ENCODE measurements at places on chromosomes 6 and 20.

GRCh38 chr20:5146871-5147592, 20.2 kb downstream of the CDS2 start:
- no peak for DNase-seq

GRCh38 chr20:20894753-20895152, 182.3 kb upstream of the RALGAPA2 start:
- no peak for DNase-seq

DNA sequence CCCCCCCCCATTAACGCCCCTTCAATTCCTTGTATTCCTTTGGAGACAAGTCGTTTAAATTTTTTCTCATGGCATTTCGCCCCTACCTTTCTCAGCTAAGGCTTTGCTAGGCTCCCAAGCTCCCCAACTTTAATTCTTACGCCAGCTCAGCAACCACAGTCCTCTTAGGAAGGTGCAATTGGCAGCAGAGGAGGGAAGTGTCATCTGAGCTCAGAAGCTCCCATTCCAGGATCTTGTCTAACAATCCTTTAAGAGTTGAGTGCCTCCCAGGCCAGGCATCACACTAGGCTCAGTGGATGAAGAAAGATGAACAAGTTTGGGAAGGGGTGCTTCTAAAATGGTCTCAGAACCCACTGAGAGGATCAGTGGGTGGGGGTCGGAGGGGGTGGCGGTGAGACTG, 131.2 kb upstream of the AKAP12 start:
- DNase-seq = no peak

DNA sequence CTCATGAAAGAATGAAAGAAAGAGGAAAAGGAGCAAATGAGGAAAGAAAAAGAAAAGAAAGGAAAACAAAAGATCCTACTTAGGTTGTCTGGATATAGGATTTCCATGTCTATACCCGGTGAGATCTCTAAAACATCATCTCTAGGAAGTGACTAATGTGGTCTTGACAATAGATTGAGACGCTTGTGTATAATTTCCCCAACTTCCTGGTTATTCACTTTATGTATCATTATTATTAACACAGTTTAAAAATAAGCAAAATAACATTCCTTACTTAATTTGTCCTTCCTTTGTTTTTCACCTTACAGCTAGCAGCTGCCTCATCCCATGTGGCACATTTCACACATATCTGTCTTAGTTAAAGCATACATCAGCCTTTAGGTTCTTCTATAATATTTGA, 27.0 kb downstream of the LAMA4 start:
- no peak for DNase-seq

DNA sequence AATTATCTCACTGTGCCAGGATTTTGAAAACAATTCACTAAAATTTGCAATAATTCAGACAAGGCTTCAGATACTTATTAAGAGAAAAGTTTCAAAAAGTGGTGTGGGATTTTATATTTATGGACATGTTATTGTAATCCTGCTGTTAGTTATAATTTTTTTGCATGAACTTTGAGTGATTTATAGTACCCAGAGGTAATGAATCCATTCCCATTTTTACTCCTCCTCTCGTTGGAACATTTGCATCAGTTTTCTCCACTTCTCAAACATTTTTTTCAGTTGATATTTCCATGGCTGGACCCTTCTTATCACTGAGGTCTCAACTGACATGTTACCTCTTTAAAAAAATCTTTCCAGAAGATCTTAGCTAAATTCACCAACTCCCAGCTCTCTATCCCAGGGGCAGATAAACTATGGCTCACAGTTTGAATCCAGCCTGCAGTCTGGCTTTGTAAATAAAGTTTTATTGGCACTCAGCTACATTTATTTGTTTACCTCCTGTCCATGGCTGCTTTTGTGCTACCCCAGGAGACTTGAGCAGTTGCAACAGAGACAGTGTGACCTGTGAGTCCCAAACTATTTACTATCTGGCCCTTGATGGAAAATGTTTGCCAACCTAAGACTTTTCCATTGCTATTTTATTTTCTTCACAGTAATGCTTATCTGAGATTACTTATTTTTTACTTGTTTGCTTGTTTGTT, 83.4 kb downstream of the TSHZ2 start:
- no peak for DNase-seq

DNA sequence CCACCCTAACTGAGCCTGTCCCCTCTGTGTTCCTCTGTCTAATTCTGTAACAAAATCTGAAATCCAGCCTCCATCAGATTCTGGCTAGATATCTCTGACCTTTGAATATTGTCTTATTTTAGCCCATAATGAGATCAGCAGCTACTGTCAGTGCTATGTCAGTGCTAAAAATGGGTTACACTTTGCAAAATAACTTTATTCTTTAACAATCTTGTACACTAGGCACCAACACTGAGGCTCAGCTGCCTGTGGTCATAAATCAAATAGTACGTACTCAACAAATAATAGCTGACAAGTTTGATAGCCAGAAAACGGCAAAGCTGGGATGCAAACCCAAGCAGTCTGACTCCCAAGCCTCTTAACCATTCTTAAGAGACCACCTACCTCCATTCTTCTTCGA, 22.1 kb downstream of the TTPAL start:
- DNase-seq = no peak

DNA sequence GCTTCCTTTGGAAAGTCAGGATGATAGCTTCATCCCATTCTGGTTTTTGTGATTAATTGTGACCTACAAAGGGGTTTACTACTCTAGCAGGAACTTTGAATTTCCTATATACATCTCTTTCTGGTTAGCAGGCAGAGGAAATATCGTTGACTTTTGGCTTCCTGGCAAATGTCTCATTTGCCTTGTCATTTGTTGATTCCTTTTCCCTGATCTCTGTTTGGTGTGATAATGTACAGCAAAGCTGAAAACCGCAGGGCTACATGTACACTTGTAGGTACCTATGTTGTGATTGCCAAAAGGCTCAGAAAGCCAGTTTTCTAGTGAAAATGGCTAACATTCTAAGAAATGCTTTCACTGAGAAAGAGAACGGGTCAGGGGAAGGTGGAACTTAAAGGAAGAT, 44.3 kb downstream of the TOP1 start:
- no peak for DNase-seq

- DNase-seq = no peak
Measured at GRCh38 chr6:11429577-11429976, 108.0 kb upstream of the TMEM170B start.

GRCh38 chr20:56579301-56579710, 46.3 kb downstream of the FAM209B start:
- DNase-seq = no peak

DNA sequence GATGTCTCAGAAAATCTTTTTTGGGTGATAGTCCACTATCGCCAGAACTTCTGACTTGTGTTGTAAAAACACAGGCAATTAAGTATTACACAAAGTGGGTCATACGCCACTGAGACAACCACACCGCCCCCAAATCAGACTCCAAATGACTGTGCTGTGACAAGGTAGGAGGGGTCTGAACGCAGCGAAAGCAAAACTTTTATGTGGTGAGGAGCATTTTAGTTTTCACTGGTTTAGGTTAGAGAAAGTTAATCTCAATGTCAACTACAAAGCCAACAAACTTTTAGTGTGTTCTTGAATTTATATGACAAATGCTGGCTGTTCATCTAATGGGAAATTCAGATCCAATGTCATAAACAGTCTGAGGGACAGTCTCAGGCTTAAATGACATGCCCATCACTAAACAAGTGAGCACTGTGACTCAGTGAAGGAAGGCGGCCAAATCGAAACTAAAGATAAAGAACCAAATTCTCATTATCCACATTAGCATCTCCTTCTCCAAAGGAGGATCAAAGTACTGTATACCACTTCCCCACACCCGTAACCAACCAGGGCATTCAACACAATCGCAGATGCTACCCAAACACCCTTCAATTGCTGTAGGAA, 186.7 kb downstream of the GJA10 start:
- DNase-seq = no peak

DNA sequence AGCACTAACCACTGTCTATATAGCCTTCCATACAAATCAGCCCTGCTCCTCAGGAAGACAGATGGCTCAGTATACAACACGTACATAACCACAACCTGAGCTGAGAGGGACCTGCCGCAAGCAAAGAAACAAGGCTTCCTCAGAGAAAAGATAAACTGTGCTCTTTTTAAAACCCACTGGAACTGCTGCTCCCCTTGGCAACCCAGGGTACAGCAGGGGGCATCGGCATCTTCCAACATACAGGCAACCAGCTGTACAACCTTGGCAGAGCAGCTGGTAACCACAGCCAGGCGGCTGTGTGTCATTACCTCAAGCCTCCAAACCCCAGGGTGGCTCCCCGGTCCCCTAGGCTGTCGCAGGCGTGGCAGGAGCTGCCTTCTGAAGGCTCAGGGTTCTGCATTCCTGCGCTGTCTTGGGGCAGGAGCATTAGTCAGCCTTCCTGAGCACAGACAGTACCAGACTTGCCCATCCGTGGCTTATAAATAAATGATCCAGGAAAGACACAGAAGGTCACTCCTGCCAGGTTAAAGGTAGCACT, 249.5 kb downstream of the ADGRG6 start:
- no peak for DNase-seq

Data from stimulated activated CD8-positive, alpha-beta memory T cell treated with anti-CD3 and anti-CD28 coated beads, Interleukin-4, amount 100 ng/mL, for 4 hours (primary cell).